ENCODE measurements at places on chromosomes 6 and 20.
A peak's percentile ranks its signal among the peaks of the same experiment; 100 is the strongest.

DNA sequence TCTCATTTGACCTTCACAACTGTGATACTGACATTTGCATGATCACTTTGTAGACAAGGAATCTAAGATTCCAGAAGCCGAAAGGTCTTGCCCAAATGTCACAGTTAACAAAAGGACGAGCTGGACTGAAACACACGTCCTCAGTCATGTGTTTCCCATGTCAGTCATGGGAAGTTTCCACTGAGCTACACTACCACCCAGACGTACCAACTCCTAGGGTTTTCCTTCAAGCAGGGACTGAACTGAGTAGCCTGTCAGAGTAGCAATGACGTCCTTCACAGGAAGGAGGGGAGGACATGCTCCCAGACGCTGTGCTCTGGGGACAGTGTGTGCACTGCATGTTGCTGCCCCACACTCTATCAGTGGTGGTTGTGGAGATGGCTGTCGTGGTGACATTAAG lies 215.8 kb upstream of the SMLR1 start:
- H3K27ac ChIP-seq = no peak overlapping the region
- no peak overlapping the region for H3K4me3 ChIP-seq
- H3K27me3 ChIP-seq = no peaks in the 10 kb centered on the region
- H3K36me3 ChIP-seq = peaks cover 3% of the 10 kb centered on the region
- no peak for DNase-seq
- H3K4me1 ChIP-seq = peaks cover 2% of the 10 kb centered on the region

GRCh38 chr6:50091641-50092040 lies 41.9 kb upstream of the DEFB112 start:
- H3K27me3 ChIP-seq = no peaks in the 10 kb centered on the region
- no peak overlapping the region for H3K27ac ChIP-seq
- no peaks in the 10 kb centered on the region for H3K4me1 ChIP-seq
- H3K4me3 ChIP-seq = no peak overlapping the region
- no peak for DNase-seq

GRCh38 chr6:41371461-41371991 lies 36.1 kb downstream of the NCR2 start:
- DNase-seq = no peak
- peaks cover 76% of the 10 kb centered on the region for H3K27me3 ChIP-seq
- peaks cover 32% of the 10 kb centered on the region for H3K4me1 ChIP-seq
- no peak overlapping the region for H3K27ac ChIP-seq
- peak overlapping the region; percentile 27 for H3K4me3 ChIP-seq

DNA sequence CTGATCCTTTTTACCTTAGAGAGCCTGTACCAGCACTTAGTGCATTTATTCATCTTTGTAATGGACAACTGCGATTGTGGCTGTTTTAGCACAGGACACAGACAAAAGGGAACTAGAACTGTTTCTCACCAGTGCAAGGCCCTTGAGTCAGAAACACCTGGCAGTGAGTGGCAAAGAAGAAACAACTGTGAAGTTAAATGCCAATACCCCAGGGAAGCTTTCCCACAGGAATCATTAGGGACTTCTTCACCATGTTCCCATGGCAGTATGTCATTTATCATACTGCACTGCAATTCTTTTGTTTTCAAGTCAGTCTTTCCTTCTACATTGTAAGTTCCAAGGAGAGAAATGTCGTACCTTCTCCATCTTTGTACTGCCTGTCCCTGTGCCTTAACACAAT lies 28.6 kb upstream of the CDYL start:
- H3K4me3 ChIP-seq = no peak overlapping the region
- peaks cover 4% of the 10 kb centered on the region for H3K27me3 ChIP-seq
- no peaks in the 10 kb centered on the region for H3K36me3 ChIP-seq
- DNase-seq = no peak
- no peaks in the 10 kb centered on the region for H3K4me1 ChIP-seq
- H3K27ac ChIP-seq = no peak overlapping the region

DNA sequence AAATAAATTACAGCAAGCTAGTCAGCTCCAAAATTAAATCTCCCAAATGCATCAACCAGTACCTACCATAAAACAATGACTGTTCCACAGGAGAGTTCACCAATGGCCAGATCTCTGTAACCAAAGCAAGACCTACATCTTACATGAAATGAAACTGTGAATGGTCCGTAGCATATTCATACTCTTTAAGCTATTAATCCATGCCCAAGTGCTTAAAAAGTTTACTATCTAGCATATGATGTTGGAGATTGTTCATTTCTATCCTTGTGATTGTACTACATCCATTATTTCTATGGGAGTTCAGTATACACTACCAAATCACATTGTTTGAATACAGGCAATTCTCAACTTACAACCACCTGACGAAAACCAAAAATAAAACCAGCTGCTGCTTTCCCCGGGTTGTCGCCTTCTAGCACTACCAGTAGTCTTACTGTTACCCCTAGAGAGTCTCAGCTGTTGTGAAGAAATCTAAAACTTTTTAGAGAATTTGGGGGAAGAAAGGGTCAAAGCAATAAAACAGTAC lies 38.0 kb downstream of the HIVEP2 start:
- no peaks in the 10 kb centered on the region for H3K36me3 ChIP-seq
- no peaks in the 10 kb centered on the region for H3K27me3 ChIP-seq
- DNase-seq = peak; percentile 46
- H3K27ac ChIP-seq = peak overlapping the region; percentile 91

DNA sequence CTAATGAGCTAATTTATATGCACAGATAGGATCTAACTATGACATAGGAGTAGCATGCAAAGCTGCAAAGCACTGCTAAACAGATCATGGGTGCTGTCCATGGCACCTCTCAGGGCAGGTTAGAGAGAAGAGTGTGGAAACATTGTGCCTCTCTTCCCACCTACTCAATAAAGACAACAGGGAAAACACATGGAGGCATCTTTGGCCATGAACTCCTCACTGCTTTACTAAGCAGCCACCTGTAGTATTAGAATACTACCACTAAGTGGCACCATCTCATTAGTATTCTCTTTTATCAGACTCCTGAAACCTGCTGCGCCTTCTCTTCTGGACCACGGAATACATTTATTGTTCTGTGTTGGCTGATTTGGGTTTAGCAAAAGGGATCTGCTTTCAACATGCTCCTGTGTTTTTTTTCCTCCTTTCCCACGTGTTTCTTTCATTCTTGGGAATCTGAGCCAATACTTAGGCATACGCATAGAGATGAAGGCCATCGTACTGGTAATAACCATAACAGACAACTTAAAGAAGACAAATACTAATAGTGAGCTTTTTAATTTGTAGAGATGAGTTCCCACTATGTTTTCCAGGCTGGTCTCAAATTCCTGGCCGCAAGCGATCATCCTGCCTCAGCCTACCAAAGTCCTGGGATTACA lies 9.4 kb upstream of the HDDC2 start:
- no peaks in the 10 kb centered on the region for H3K36me3 ChIP-seq
- no peak overlapping the region for H3K27ac ChIP-seq
- no peak overlapping the region for H3K4me3 ChIP-seq
- no peak for DNase-seq
- peaks cover 25% of the 10 kb centered on the region for H3K27me3 ChIP-seq

- H3K27ac ChIP-seq = peak overlapping the region; percentile 83
- peak; percentile 78 for DNase-seq
- peaks cover 50% of the 10 kb centered on the region for H3K4me1 ChIP-seq
- H3K4me3 ChIP-seq = peak overlapping the region; percentile 85
Measured at GRCh38 chr6:127515794-127516661, 3.1 kb downstream of the MTCL3 start.

DNA sequence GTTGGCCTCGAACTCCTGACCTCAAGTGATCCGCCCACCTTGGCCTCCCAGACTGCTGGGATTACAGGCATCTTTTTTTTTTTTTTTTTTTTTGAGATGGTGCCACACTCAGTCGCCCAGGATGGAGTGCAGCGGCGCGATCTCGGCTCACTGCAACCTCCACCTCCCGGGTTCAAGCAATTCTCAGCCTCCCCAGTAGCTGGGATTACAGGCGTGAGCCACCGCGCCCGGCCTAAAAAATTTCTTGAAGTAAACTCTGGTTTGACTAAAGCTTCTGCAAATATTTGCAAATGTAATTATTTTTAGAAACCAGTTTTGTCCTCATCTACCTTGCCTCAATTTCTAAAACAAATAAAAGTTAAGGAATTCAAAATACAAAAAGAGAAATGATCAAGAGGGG lies 1.2 kb downstream of the IBTK start:
- H3K27me3 ChIP-seq = no peaks in the 10 kb centered on the region
- H3K4me3 ChIP-seq = peak overlapping the region; percentile 92
- no peak for DNase-seq
- peaks cover 36% of the 10 kb centered on the region for H3K4me1 ChIP-seq

- no peaks in the 10 kb centered on the region for H3K27me3 ChIP-seq
- no peak overlapping the region for H3K4me3 ChIP-seq
- no peak overlapping the region for H3K27ac ChIP-seq
- no peaks in the 10 kb centered on the region for H3K36me3 ChIP-seq
- H3K4me1 ChIP-seq = no peaks in the 10 kb centered on the region
- no peak for DNase-seq
Measured at GRCh38 chr6:84910906-84911607, 146.7 kb upstream of the TBX18 start.

DNA sequence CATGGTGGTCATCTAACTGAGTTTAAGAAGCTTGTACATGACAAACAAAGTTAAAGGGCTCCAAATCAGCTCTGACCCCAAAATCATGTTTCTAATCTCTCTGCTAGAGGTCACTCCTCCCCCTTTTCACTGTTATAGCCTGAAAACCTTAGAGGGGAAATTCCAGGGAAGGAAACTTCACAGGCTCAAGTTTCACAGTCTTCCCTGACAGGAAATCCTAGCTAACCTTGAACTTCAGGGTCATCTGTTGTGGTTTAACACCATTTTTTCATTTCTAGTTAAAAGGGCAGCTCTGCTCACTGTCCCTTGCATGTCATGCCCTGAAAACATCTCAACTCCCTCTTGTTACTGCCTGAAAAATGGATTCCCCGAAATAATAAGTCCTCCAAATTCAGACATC lies 104.4 kb upstream of the BMP2 start:
- DNase-seq = no peak
- no peaks in the 10 kb centered on the region for H3K4me1 ChIP-seq
- H3K27ac ChIP-seq = no peak overlapping the region
- no peaks in the 10 kb centered on the region for H3K27me3 ChIP-seq
- no peaks in the 10 kb centered on the region for H3K36me3 ChIP-seq

- H3K4me3 ChIP-seq = no peak overlapping the region
- H3K27ac ChIP-seq = no peak overlapping the region
- H3K4me1 ChIP-seq = no peaks in the 10 kb centered on the region
- no peaks in the 10 kb centered on the region for H3K36me3 ChIP-seq
- no peak for DNase-seq
Measured at GRCh38 chr6:134908906-134909516, 40.9 kb downstream of the ALDH8A1 start.

GRCh38 chr6:52534966-52535390 lies 41.9 kb downstream of the TRAM2 start:
- no peak overlapping the region for H3K4me3 ChIP-seq
- H3K36me3 ChIP-seq = peaks cover 3% of the 10 kb centered on the region
- peaks cover 43% of the 10 kb centered on the region for H3K4me1 ChIP-seq
- peak; percentile 55 for DNase-seq
- H3K27me3 ChIP-seq = no peaks in the 10 kb centered on the region
- peak overlapping the region; percentile 60 for H3K27ac ChIP-seq

- no peak overlapping the region for H3K4me3 ChIP-seq
- peak; percentile 14 for DNase-seq
- no peak overlapping the region for H3K27ac ChIP-seq
- peaks cover 11% of the 10 kb centered on the region for H3K4me1 ChIP-seq
Measured at GRCh38 chr20:57654998-57655808, 35.0 kb upstream of the ZBP1 start.
